ENCODE measurements at places on chromosomes 16 and 17. TPM values are rescaled to one million over a fixed set of nuclear protein-coding genes. Genes with fewer than 3 reads are reported as not detected.

NXN gene
- total RNA-seq, result 55.7 TPM

SKAP1 gene
- total RNA-seq, result 0.99 TPM

CD7 gene
- not detected for total RNA-seq

SLFN11 gene
- 24.3 TPM for total RNA-seq

Data from glomerular endothelial cell (primary cell).